ENCODE measurements at places on chromosomes 12 and 14.

GRCh38 chr12:118467641-118468305 lies 91.4 kb downstream of the SUDS3 start:
- peak; percentile 30 for DNase-seq

DNA sequence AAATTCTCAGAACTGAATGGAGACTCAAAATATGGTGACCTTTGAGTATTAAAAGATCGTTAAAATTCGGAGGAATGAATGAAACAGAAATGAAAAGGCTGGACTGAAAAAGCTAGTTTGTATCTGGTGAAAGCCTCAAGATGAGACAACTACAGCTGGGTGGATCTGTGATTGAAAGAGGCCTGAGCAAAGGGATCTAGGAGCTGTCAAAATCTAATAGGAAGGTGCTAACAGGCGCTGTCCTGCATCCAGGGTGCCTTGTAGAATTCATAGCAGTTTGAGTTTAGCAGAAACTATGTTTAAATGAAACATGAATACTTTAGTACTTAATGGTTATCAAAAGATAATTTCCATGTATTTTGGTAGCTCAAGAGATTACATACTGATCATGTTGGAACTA lies 2.3 kb downstream of the YY1 start:
- no peak for DNase-seq

DNA sequence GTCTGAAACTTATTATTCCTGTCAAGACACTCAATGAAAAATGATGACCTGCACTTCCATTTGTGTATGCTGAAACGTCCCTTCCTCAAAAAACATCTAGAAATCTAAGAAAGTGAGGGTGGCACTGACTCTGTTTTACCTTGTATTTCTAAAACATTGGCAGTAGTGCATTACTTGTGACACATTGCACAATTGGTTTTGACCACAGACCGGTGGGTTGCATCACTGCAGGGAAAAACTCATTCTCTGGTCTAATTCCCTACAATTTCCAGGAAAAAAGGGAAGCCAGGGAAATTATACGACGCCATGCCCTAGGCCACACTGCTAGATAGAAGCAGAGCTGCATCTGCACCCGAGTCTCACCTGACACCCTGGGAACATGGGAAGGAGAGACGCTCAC lies 156.7 kb downstream of the NTF3 start:
- no peak for DNase-seq

GRCh38 chr12:71430756-71431155 lies 8.8 kb upstream of the LGR5 start:
- DNase-seq: no peak

DNA sequence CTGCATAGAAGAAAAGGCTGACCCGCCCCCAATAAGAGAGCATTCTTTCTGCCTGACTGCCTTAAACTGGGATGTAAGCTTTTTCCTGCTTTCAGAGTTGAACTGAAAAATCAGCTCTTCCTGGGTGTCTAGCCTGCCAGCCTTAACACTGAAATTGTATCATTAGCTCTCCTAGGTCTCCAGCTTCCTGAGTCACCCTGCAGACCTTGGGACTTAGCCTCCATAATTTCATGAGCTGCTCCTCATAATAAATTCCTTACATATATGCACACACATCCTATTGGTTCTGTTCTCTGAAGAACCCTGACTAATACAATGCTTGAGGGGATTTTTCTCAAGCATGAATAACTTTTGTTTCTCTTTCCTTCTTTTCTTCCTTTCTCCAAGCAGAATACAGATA lies 76.4 kb upstream of the FAR2 start:
- DNase-seq: no peak
